ENCODE measurements at places on chromosomes 16 and 17. TPM values are rescaled to one million over a fixed set of nuclear protein-coding genes. Genes with fewer than 3 reads are reported as not detected.

The PITPNM3 gene
- total RNA-seq = 0.74 TPM

The TCAP gene
- total RNA-seq = 0.07 TPM

DNA sequence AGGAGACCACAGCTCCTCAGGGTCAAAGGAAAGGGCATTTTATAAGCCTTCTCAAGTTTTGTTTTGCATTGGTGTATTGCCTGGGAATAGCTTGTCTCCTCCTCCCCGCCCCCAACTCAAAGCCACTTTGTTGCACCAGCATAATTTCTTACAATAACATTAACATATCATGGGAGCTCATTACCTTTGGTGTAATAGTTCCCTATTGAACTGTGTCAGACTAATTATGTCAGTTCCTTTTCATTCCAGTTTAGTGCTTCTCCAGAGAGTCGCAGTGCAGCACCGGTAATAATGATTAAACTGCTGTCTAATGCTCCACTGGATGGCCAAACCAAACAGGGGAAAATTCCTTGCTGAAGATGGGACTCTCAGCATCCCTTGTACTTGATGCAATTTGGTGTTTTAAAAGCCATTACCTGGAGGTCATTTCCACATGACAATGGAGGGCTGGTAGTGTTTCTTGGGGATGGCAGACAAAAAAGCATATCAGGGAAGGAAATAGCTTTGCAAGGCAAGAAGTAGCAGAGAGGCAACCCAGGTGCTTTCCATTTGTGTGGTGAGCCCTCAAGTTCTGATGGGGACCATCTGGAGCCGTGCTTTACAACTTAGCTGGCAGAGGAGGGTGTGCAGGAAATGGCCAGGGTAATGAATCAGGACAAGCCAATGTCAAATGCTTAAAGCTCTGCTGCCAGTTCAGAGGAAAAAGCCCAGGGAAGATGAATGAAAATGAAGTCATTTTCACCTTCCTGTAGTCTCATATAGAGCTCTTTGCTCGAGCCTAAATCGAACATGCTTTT lies 91.5 kb upstream of the NLRP1 start:
- no peak for DNase-seq

DNA sequence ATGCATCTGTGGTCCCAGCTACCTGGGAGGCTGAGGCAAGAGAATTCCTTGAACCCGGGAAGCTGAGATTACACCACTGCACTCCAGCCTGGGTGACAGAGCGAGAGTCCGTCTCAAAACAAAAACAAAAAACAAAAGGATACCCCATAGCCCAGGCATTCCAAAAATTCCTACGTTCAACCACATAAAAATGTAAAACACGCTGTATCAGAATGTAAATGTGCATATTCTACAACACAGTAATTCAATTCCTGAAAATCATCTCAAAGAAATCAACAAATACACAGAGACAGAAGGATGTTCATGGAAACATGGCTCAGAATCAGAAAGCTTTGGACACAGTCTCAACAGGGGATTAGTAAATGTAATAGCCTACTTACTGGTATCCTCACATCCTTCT lies 33.0 kb downstream of the COG7 start:
- DNase-seq = no peak

DNA sequence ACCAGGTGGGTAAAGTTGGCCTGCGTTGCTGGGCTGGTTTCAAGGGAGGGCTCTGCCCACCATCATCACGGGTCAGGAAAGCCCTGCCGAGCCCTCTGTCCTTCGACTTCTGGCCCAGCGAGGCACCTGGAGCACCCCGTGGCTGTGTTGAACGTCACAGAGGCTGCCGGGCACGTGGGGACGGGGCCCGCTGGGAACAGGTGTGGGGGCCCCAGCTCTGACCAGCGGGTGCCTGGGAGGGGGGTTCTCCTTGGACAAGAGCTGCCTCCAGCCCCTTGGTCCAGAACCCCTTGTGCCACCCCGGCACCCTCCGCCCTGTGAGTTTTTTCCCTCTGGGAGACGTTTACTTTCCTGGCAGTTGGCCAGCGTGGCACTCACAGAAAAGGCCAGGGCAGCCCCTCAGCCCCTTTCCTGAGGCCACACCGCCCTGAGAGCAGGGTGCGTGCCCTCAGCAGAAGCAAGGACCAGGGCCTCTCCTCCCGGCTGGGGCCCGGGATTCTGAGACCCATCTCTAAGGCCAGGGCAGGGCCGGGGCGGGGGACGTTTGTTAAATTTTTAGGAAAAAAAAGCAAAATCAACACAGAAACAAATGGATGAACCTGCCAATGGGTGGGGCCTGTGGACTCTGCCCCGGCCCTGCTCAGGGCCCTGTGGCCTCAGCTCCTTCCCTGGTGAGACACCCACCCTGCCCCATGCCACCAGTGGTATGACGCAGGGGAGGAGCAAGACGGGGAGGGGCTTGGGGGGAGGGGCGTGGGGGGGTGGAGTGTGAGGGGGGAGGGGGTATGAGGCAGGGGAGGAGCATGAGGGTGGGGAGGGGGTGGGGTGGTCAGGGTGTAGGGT lies 31.3 kb upstream of the GNG13 start:
- no peak for DNase-seq

The PSMD7 gene
- 152 TPM for total RNA-seq

- no peak for DNase-seq
Observed at GRCh38 chr17:57453841-57454425, 197.6 kb downstream of the MSI2 start.

GRCh38 chr17:29168079-29168758 lies 12.0 kb downstream of the MYO18A start:
- DNase-seq = no peak

- DNase-seq = no peak
Observed at GRCh38 chr17:31273516-31273915, 23.5 kb downstream of the OMG start.

GRCh38 chr17:10243883-10244844 lies 45.8 kb upstream of the GAS7 start:
- DNase-seq = no peak

DNA sequence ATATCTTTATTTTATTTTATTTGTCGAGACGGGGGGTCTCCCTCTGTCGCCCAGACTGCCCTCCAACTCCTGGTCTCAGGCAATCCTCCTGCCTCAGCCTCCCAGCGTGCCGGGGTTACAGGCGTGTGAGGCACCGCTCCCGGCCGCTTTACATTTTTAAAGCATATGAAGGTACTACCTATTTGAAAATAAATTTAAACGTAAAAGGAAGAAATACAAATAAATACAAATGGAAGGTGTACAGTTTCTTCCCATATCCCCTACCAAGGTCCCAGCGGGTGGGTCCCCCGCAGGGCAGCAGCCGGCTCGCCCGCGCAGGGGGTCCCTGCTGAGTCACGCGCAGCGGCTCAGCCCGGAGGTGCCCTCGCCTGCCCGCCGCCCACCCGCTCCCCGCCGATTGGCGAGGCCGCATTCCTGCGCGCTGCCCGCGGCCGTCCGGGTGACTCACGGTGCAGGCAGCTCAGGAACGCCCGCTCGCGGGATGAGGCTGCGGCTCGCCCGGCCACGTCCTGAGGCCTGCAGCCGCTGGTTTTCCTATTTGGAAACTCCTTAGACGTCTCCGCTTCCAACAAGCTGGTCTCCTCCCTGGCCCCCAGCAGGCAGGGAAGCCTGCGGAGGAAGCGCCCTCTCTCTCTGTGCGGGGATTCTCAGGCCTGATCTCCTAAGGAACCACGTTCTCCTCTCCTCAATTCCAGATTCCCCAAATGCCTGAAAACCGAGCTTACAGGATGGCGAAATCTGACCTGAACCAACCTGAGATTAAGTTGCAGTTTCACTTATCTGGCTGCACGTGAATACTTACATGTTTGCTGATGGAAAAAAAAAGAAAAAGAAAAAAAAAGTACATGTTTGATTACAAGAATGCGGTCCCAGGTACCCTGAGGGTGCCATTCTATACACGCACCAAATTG lies 54.8 kb upstream of the MAP3K14 start:
- DNase-seq = peak; percentile 83

DNA sequence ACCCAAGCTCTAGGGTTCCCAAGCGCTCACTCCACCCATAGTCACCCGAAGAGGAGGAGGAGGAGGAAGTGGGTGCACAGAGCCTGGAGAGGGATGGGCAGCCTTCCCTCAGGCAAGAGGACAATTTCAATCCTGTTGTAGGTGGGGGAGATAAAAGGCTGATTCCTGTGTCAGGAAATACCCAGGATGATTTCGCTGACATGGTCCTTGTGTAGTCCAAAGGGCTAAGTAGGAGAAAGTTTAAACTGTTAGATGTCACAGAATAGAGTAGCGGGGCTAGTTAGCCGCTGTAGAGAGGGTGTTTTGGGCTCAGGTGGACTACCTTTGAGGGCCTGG lies 1.3 kb upstream of the EXOC7 start:
- no peak for DNase-seq

- DNase-seq = no peak
Observed at GRCh38 chr17:9211133-9211765, 189.9 kb downstream of the NTN1 start.

The HOXB4 gene
- 3.0 TPM for total RNA-seq

- no peak for DNase-seq
Observed at GRCh38 chr16:53775106-53775820, 71.3 kb downstream of the FTO start.

The RHBDL1 gene
- total RNA-seq = 0.73 TPM

- no peak for DNase-seq
Observed at GRCh38 chr17:81428121-81428515, 32.9 kb downstream of the BAHCC1 start.

DNA sequence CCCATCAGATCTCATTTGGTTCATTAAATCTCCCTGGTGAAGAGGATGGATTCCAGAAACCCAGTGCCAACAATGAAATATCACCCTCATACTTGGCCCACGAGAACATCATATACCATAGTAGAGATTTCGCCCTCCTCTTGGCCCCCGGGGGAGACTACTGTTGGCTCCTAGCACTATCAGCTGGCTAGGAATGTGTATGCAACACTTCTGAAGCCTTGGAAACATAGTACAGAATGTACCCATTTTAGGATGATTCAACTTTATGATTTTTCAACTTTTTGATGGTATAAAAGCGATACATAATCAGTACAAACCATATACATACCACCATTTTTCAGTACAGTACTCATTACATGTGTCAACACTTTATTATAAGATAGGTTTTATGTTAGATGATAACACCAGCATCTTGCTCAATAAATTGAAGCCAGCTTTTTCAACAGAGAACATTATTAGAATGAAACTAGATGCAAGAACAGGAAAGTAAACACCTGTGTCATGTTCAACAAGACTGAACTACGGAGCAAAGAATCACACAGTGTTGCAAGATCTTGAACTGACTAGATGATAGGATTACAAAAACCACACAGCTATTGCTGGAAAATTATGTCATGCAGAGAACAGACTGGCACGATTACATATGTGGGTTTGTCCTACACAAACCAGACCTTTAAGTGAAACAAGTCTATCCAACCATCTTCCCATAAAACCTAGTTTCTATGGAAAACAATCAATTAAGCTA lies 17.2 kb downstream of the RSL1D1 start:
- DNase-seq = no peak

DNA sequence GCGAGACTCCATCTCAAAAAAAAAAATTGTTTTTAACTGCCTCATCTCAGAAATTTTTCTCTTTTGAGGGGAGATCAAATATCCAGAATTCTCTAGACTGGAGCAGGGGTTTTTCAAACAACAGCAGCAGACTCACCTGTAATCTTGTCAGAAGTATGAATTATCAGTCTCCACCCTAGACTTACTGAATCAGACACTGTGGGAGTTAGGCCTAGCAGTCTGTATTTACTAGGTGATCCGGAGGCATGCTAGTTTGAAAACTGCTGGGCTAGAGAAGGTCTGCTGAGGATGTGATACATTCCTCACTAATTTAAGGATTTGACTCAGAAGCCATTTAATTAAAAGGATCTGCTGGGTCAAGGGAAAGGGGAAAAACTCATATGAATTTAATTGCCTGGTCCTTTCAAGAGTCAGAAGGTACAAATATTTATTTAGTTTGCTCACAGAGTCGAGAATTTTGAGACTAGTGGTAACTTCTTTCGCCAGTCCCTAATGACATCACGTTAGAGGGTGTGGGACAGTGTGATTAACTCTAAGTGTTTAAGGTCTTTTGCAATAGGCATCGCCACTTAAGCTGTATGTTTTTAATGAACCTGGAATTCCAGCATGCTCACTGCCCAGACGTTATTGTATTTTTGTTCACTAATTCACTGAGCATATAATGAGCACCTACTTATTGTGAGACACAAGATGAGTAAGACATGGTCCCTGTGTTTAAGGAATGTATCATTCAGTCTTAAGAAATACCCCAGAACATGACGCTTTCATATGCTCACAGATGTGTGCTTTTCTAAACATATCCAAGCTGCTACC lies 14.2 kb downstream of the ATP6V0A1 start:
- DNase-seq = no peak

DNA sequence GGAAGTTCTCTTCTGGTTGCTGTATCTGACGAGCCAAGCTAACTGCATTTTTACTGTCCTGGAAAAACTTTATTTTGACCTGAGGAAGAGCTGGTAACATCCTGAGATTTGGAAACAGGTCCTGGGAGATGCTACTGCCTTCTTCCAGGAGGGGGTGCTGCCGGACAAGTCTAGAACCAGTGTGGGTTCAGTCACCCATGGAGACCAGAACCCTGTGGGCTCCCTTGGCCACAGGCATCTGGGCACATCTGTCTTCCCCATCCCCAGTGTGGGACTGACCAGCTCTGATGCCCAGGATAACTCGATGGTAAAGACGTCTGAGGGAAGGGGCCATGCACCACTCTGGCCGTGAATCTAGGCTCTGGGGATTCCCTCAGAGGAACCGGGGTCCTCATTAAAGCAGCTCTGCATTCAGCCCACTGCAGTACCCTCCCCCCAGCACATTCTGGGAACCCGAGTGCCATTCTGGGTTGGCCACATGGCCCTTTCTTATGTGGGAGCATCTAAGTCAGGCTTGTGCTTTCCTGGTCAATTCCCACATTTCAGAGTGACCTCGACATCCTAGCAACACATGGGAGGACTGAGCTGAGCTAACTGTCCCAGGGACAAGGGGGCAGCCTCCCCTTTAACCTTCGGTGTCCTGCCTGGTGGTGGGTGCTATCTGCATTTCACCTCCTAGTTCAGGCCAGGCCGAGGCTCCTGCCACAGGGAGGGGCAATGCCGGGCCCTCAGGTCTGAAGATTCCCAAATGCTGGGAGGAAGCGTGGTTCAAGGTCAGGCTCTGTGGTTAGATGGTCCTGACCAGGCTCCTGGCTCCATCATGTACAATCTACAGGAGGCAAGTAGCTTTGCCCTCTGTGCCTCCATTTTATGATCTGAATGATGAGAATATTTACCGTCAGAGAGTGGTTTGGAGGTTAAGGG lies 6.4 kb downstream of the C16orf86 start:
- DNase-seq = no peak

DNA sequence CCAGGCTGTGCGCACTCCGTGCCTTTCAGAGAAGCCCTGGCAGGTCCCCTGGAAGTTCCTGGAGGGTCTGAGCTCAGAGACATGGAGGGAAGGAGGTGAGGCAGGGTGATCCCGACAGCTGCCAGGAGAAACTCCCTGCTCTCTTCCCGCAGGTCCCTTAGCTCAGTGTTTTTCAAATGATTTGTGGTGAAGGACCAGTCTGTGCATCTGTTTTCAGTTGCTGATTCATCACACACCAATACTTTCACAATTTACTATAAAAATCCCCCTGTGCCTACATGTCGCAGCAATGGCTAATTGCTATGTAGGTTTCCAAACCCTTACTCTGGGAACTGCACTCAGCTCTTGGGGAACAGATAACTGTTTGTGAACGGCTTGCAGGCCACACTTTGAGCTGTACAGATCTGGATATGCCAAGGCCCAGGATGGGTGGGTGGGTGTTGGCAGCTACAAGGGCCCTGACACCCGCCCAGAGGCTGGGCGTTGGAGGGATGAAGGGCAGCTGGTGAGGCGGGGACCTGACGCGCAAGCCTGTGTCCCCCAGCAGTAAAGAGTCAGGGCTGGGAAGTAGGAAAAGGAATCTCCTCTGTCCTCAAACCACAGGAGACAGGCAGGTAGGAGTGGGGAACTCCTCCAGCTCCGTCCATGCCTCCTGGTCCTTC lies 20.5 kb upstream of the EMP2 start:
- no peak for DNase-seq

- no peak for DNase-seq
Observed at GRCh38 chr16:75238132-75238852, 13.1 kb downstream of the BCAR1 start.
